ENCODE measurements at places on chromosomes 5 and 9.

- peak; percentile 87 for DNase-seq
Observed at GRCh38 chr5:40904205-40904993, 4.9 kb upstream of the C7 start.

GRCh38 chr5:53288511-53288910 is 179.0 kb upstream of the MOCS2 start:
- DNase-seq: no peak

- DNase-seq: peak; percentile 91
Observed at GRCh38 chr5:135386886-135387628, 12.0 kb downstream of the MACROH2A1 start.

- no peak for DNase-seq
Observed at GRCh38 chr9:127865645-127866464, 11.4 kb upstream of the ENG start.

DNA sequence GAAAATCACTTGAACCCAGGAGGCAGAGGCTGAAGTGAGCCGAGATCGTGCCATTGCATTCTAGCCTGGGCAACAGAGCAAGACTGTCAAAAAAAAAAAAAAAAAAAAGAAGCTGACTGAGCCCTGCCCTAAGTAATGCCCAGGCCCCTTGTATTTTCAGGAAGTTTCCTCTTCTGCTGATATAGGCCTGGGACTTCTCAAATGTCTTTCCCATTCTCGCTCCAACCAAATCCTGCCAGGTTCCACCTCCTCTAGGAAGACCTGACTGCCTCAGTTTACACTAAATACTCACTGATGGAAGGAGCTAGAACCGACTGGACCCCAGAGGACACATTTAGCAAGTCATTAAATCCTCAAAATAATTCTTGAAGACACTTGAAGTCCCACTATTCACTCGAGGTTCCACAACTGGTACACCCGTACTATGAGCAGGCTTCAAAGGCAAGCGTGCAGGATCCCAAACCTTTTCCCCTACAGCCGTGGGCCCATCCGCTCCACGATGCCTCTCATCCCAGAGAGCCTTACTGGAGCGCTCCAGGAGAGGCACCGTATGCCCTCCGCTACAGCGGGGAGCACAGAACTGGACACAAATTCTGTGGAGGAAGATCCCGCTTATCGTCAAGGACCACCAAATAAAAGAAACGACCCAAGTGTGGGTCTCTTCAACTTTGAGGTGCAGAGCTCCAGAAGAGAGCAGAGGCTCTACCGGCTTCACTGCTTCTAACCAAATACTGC is 676 bp downstream of the NOL6 start:
- peak; percentile 7 for DNase-seq

GRCh38 chr9:12777121-12778022 is 2.6 kb downstream of the LURAP1L start:
- DNase-seq: no peak

DNA sequence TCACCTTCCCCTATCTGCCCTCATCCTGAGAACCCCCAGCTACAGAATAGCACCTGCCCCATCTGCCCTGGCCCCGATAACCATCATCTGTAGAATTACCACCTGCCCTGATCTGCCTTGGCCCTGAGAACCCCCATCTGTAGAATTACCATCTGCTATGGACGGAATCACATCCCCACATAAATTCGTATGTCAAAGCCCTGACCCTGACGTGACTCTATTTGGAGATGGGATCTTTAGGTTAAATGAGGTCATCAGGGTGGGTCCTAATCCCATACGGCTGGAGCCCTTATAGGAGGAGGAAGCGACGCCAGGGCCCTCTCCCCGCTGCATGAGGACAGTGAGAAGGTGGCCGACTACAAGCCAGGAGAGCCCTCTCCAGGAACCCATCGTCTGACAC is 32.6 kb downstream of the SARDH start:
- no peak for DNase-seq

DNA sequence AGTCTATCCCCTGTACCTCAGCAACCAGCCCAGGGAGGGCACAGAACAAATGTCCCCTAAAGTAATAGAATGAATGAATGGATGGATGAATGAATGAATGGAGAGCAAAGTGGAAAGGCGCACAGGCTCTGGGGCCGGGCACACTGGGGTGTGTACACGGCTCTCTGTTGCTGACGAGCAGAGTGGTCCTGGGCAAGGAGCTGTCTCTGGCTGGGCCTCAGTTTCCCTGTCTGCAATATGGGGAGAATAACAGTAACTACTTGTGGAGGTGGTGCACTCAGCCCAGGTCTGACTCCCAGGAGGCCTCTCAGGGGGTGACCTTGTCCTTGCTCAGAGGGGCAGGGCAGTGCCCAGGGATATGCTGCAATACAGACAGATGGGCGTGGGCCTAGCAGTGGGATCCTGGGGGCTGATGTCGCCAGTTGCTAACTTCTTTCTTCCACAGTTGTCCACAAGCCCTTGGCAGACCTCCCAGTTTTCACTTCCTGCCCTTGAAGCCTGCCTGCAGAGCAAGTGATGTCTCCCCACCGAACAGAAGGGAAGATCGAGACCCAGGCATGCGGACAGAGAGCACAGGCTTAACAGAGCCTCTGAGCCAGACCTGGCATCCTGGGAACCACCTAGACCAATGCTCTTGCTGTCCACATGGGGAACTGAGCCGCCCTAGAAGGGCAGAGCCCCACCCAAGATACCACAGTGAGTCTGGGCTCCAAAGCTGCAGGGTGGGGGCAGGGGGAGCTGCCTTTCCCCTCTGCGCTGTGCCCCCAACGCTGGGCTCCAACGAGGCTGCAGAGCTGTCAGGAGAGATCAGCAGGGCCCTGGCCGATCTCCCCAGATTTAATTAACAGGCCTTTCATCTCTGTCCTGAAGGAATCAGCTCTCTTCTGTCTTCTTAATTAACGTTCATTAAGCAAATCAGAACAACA is 13.6 kb upstream of the LAMC3 start:
- peak; percentile 92 for DNase-seq

- no peak for DNase-seq
Observed at GRCh38 chr9:87149799-87150198, 202.5 kb upstream of the GAS1 start.

DNA sequence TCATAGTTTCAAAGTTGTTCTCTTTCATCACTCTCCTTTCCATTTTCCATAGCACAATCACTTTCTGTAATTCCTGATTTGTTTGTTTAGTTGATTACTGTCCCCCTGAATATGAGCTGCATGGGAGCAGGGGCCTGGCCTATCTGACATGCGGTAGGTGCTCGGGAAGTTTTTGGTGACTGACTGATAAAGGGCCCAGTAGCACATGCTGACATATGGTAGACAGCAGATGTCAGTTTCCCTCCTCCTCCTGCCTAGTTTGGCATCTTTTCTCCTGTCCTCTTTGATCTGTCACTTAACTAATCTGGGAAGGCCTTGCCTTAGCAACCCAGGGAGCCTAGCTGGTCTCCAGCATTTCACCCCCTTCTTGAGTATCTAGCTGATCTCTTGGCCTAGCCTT is 14.4 kb downstream of the GALNT12 start:
- no peak for DNase-seq

- DNase-seq: no peak
Observed at GRCh38 chr5:15533129-15533893, 33.3 kb downstream of the FBXL7 start.

- no peak for DNase-seq
Observed at GRCh38 chr9:99773468-99774138, 48.1 kb upstream of the NR4A3 start.

GRCh38 chr5:139565411-139566305 is 4.5 kb downstream of the UBE2D2 start:
- DNase-seq: peak; percentile 95

DNA sequence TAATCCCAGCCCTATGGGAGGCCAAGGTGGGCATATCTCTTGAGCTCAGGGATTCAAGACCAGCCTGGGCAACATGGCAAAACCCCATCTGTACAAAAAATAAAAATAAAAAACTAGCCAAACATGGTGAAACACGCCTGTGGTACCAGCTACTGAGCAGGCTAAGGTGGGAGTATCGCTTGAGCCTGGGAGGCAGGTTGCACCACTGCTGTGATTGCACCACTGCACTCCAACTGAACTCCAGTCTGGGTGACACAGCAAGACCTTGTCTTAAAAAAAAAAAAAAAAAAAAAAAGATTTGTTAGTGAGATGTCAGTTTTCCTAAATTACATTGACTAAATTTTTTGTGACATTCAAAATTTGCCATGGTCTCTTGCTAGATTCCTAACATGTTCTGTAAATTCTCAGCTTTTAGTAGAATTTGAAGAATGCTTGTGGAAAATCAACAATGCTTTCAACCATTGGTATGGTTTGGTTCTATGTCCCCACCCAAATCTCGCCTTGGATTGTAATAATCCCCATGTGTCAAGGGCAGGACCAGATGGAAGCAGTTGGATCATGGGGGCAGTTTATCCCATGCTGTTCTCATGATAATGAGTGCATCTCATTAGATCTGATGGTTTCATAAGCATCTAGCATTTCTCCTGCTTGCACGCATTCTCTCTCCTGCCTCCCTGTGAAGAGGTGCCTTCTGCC is 236.1 kb downstream of the ARRDC3 start:
- no peak for DNase-seq

- DNase-seq: no peak
Observed at GRCh38 chr9:93896093-93896492, 59.1 kb downstream of the BARX1 start.

DNA sequence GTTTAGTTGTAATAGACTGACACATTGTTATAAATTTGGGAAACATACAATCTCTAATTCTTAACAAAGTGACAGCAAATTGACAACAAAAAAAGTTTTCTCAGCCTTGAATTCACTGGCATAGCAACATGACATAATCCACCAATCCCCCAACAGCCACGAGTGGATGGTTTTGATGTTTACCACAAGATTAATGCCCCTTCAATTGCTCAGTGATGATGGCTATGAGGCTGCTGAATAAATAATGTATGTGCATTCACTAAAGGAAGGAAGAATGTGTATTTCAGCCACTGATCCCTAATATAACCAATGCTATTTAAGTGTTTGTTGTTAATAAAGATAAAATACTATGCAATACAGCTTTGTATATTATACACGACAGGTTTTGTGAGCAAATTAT is 743.6 kb upstream of the DMAC1 start:
- DNase-seq: no peak

- DNase-seq: no peak
Observed at GRCh38 chr5:141965071-141965470, 3.8 kb upstream of the RNF14 start.

GRCh38 chr5:111942661-111943401 is 185.8 kb upstream of the NREP start:
- no peak for DNase-seq

DNA sequence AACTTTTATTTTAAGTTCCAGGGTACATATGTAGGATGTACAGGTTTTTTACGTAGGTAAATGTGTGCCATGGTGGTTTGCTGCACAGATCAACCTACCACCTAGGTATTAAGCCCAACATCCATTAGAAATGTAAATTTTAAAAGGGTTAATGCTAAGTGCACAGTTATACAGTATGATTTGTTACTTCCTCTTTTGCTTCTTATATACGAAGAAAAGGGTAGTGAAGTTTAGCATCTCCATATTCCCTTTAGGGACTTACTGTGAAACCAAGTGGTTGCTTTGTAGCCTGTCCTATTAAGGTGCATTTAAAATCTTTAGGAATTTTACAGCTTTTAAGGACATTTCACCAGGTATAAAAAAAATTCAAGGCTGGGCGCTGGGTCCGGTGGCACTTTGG is 46.4 kb downstream of the RBM27 start:
- DNase-seq: peak; percentile 78

DNA sequence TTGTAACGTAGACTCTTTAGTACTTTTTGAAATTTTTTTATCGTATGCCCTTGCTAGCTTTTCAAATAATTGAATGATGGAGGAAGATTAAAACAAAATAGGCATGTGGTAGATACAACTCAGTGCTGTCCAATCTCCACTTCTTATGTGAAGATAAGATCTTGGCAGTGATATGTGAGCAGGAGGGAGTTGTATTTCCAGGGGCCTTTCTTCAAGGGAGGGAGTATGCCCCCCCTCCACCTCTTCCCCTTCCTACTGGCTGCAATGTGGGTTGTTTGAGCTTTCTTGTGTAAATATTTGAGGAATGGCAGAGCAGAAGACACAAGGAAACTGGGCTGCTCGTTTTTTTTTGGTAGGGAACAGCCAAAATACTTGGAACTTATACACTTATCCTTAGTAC is 374.9 kb downstream of the PSAT1 start:
- no peak for DNase-seq

DNA sequence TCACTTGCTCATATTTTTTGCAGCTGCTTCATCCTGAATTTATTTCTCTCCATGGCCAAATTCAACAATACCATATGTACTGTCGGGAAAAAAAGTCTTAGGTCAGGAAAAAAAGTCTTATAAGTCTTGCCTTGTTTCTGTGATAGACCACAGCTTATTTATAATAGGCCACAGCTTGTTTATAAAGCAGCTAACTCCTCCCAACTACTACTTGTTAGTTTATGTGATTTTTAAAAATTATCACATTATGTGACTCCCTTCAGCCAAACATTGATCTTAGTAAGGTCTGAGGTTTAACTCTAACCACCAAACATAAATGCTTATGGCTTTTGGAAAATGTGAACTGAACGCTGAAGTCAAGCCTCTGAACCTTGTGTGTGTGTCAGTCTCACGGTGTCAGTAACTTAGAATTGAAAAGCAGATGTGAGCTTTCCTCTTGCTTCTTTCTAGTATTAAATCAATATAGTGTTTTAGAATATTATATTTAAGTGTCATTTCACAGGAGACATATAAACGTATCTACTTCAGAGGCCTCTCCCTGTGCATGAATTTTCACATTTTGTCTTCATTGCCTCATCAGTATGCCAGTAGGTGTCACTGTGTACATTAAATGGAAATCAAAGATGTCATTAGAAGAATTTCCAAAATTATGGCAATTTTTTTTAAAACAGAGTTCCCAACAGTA is 51.3 kb downstream of the SNX24 start:
- peak; percentile 53 for DNase-seq

DNA sequence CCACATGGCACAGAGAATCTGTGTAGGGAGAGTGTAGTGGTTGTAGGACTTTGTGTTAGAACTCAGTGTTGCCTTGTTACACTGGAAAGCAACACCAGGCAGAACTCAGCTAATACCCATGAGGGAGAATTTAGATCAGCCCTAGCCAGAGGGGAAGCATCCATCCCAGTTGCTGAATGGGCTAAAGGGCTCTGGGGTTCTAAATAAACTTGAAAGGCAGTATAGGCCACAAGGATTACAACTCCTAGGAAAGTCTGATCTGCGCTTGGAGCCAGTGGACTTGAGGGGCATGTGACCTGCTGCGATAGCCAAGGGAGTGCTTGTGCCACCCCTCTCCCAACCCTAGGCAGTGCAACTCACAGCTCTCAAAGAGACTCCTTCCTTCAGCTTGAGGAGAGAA is 26.9 kb downstream of the PTGS1 start:
- no peak for DNase-seq
